ENCODE measurements at places on chromosomes 11 and 22.
A peak's percentile ranks its signal among the peaks of the same experiment; 100 is the strongest.

GRCh38 chr22:38950527-38951295, 6.7 kb upstream of the APOBEC3A start:
- DNase-seq = no peak

DNA sequence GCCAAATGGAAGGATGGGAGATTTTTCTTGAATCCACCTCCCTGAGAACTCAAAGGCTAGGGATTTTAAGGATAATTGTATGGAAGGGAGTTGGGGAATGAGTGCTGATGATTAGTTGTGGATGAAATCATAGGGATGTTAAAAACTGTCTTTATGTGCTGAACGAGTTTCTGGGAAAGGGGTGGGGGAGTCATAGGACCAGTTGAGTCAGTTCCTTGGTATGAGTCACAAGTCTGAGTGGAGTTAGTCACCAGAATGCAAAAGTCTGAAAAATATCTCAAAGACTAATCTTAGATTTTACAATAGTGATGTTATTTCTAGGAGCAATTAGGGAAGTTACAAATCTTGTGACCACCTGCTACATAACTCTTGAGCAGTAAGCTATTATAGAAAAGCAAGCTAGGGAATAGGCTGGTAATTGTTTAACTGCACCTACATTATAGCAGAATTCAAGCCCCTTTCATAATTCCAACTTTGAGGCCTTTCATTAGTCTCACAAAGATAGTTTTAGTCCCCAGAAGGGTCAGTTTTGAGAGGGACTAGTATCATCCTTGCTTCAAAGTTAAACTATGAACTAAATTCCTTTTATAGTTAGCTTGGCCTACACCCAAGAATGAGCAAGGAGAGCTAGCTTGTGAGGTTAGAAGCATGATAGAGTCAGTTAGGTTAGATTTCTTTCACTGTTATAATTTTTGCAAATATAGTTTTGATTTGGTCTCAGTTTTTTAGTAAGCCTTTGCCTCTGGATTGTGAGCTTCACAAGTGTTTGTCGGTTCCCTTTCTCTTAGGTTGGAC, 668.0 kb downstream of the ETS1 start:
- no peak for DNase-seq

GRCh38 chr22:49869845-49870712, 16.4 kb downstream of the ZBED4 start:
- no peak for DNase-seq

GRCh38 chr11:14746857-14747395, 103.3 kb downstream of the PDE3B start:
- no peak for DNase-seq

GRCh38 chr22:29306835-29307595, 565 bp downstream of the GAS2L1 start:
- no peak for DNase-seq

DNA sequence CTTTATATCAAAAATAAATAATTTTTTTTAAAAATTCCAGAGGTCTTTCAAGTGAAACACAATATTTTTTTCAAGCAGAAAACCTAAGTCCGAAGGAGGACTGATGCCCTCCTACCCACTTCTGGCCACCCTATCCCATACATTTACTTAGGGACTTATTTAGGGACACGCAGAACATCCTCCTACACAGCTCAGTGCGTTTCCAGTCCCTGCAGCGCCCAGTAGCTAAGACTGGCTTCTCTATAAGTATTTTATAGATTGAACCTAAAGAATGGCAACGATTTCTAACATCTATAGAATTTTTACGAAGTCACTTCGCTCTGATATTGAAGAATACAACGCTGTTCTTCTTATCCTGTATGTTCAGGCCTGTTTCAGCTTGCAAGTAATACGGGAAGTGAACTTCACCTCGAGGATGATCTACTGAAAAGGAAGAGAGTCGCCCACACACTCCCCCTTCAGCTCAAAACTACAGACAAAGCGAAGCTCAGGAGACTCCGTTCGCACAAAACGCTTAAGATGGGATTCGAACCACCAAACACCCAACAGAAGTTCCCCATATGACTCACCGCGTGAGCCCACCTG, 328 bp downstream of the CHEK2 start:
- no peak for DNase-seq

GRCh38 chr11:13761716-13762115, 93.2 kb downstream of the FAR1 start:
- DNase-seq = no peak

DNA sequence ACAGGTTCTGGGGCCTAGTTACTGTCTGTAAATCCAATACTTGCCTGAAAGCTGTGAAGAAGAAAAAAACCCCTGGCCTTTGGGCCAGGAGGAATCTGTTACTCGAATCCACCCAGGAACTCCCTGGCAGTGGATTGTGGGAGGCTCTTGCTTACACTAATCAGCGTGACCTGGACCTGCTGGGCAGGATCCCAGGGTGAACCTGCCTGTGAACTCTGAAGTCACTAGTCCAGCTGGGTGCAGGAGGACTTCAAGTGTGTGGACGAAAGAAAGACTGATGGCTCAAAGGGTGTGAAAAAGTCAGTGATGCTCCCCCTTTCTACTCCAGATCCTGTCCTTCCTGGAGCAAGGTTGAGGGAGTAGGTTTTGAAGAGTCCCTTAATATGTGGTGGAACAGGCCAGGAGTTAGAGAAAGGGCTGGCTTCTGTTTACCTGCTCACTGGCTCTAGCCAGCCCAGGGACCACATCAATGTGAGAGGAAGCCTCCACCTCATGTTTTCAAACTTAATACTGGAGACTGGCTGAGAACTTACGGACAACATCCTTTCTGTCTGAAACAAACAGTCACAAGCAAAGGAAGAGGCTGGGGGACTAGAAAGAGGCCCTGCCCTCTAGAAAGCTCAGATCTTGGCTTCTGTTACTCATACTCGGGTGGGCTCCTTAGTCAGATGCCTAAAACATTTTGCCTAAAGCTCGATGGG, 13.5 kb downstream of the PIK3IP1 start:
- DNase-seq = no peak

GRCh38 chr11:125358254-125358840, 137.7 kb downstream of the FEZ1 start:
- DNase-seq = no peak

- peak; percentile 10 for DNase-seq
These were observed 154.1 kb downstream of the MYO18B start for GRCh38 chr22:25896098-25896497.
